ENCODE measurements at places on chromosomes 3 and 15.

GRCh38 chr3:96478496-96478895 is 335.9 kb upstream of the EPHA6 start:
- DNase-seq = no peak

DNA sequence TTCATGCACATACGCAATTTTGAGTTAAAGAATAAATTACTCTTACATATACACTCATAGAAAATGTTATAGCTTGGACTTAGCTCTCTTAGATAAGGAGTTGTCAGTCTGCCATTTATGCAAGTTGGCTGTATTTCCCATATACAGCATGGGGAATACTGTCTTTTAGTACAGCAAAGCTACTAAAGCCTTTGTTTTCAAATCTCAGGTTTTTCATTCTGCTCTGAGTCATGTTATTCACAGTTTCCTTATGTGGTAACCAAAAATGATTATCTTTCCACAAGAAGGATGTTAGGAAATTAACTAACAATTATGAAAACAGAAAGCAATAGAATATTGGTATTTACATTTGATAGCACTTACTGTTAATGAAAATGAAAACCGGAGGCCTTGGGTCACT is 4.3 kb upstream of the TIPARP start:
- DNase-seq = no peak

GRCh38 chr3:52529376-52530333 is 4.0 kb downstream of the NT5DC2 start:
- DNase-seq = no peak

GRCh38 chr3:161104561-161105551 is at the start of gene B3GALNT1:
Gene B3GALNT1, minus strand, starts transcription at chr3:161105349. Its CDS starts 18,595 bp downstream, at chr3:161086754.
- DNase-seq = no peak

- DNase-seq = no peak
Measured at GRCh38 chr15:75051191-75051608, 27.8 kb downstream of the PPCDC start.

GRCh38 chr3:131620977-131621376 is 118.2 kb upstream of the MRPL3 start:
- DNase-seq = no peak

GRCh38 chr15:98758224-98758623 is 109.9 kb downstream of the IGF1R start:
- DNase-seq = no peak

- DNase-seq = no peak
Measured at GRCh38 chr3:71277341-71277740, 306.2 kb downstream of the FOXP1 start.

GRCh38 chr15:56053046-56053400 is 59.6 kb upstream of the NEDD4 start:
- DNase-seq = no peak
